H7 (cell line): ENCODE measurements at places on chromosomes 6 and 20. TPM values are rescaled to one million over a fixed set of nuclear protein-coding genes. Genes with fewer than 3 reads are reported as not detected.

GRCh38 chr6:164166996-164167395, 752.5 kb downstream of the QKI start:
- DNase-seq, result no peak

GRCh38 chr6:14278006-14278405, 160.4 kb downstream of the CD83 start:
- no peak for DNase-seq

GRCh38 chr6:36657942-36658544, 20.5 kb upstream of the CDKN1A start:
- DNase-seq, result no peak

DNA sequence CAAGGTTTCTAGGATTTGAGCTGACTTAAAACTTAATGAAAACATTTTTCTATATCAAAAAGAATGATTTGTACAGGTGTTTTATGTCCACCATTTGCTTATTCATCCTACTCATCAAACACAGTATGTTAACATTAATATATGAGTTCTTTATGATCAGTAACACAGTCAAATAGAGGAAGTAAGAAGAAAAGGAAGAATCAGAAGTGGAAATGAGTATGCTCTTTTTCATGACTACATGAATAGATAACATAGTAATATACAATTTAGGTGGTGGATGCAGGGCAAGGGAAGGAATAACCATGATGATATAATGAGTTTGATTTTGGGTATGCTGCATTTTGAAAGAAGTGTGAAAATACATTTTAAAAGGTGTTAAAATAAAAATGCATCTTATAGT, 16.5 kb downstream of the KPNA5 start:
- DNase-seq, result no peak

GRCh38 chr6:42790549-42791181, 8.8 kb downstream of the BICRAL start:
- DNase-seq, result peak; percentile 47

- DNase-seq, result no peak
Observed at GRCh38 chr6:30776390-30777154, 32.2 kb upstream of the IER3 start.

DNA sequence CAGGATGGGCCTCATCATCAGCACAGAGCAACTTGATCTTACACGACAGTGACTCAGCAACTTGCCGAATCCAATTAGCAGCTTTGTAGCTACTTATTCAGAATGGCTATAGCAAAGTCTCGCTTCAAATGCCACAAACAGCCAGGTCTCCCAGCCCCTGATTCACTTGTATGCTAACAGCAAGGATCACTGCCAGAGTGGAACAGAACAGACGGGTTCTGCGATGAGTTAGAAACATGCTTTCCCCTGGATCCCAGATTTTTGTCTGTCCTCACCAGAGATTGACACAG, 254.4 kb downstream of the NRN1 start:
- DNase-seq, result no peak

- no peak for DNase-seq
Observed at GRCh38 chr6:37537548-37537947, 37.9 kb upstream of the CCDC167 start.

- no peak for DNase-seq
Observed at GRCh38 chr6:150800674-150801314, 64.7 kb upstream of the MTHFD1L start.

GRCh38 chr6:85436411-85436810, 13.5 kb upstream of the NT5E start:
- DNase-seq, result no peak

DNA sequence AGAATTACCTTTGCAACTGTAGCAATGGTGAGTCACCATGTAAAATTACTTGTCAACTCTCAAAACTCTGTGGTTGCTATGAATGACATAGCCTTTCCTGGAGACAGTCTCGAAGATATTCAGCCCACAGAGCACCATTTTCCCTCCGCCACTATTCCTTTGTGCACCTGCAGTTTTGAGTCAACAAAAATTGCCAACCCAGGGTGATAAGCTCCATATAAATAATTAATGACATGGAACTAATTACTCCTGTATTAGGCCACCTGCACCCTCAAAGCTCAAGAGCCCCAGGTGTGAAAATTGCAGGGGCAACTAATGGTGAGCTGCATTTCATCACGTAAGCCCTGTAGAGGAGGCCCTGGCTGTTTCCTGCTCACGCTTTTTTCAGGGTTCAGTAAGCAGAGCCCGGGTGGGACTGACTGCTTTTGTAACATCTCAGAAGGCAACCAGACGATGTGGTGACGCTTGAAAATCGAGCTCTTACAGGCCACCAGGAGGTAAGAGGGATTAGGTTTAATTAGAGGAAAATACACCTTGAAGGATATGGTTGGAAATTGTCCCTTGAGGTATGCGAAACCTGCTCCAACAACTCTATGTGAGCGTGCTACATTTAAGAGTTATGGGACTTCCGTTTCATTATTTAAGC, 70.8 kb downstream of the BMP2 start:
- DNase-seq, result no peak

SEL1L2 gene
- total RNA-seq, result not detected in 2 replicates

TOMM34 gene
- total RNA-seq, result 45.3 and 49.4 TPM in 2 replicates

KCNK16 gene
- not detected in 2 replicates for total RNA-seq

DHX16 gene
- 39.2 and 45.3 TPM in 2 replicates for total RNA-seq

DCDC2 gene
- total RNA-seq, result 0.18 TPM in 1 of 2 replicates, not detected in the other
